ENCODE measurements at places on chromosomes 6 and 20.

- no peak for DNase-seq
Observed at GRCh38 chr20:63835021-63835858, 4.2 kb upstream of the ZBTB46 start.

DNA sequence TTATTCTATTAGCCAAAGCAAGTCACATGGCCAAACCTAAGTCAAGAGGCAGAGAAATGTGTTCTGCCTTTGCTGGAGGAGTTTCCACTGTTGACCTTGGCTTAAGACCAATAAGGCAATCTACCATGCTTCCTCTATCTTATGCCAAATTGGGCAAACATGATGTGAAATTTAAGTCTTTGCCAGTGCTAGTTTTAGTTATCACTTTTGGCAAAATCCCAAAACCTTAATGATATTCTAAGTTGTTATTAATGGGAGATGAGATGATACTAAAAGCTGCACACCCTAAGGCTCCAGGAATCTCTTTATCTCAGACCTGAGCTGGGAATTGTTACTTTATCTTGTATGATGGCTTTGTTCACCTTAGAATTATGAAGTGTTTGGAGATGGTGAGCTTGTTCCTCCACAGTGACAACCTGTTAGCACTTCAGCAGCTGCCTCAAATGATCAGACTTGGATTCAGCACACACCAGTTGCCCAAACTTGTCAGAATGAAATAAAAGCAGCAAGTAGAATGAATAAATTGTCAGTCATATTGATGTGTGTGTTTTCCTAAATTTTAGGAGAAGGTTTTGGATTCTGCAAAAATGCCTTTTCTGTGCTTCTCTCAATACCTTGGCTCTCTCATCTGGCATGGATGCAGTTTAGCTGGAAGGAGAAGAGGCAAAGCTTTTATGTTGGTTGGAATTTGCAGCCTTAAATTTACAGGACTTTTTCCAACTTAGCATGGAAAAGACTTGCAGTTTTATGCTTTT, 49.3 kb downstream of the RIN2 start:
- DNase-seq: no peak

DNA sequence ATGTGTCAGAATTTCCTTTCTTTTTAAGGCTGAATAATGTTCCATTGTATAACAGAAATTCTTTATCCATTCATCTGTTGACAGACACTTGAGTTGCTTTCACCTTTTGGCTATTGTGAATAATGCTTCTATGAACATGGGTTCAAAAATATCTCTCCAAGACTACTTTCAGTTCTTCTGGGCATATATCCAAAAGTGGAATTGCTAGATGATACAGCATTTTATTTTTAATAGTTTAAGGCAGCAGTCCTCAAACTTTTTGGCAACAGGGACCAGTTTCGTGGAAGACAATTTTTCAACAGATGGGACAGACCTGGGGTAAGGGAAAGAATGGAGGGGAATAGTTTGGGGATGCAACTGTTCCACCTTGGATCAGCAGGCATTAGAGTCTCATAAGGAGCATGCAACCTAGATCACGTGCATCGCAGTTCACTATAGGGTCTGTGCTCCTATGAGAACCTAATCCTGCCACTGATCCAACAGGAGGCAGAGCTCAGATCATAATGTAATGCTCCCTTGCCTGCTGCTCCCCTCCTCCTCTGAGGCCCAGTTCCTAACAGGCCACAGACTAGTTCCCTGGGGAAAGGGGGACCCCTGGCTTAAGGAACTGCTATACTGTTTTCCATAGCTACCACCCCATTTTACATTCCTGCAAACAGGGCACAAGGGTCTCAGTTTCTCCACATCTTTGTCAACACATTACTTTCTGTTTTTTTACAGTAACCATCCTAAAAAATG, 239.9 kb upstream of the RNF217 start:
- DNase-seq: no peak

GRCh38 chr6:156461647-156462046, 315.5 kb upstream of the ARID1B start:
- no peak for DNase-seq

GRCh38 chr20:50996901-50997865, 25.7 kb downstream of the KCNG1 start:
- no peak for DNase-seq

DNA sequence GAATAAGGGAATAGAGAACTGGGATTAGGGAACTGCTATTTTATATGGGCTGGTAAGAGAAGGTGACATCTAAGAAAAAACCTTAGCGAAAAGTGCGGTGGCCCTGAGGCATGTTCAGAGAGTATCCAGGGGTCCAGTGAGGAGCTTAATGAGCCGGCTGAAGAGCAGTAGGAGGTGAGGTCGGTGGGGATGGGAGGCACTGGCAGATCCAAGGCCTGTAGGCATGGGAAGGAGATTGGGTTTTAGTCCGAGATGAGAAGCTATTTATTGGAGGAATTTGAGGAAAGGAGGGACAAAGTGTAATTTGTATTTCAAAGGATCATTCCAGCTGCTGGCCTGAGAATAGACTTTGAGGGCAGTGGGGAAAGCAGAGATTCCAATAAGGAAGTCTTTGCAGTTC, 123.8 kb downstream of the QKI start:
- no peak for DNase-seq

GRCh38 chr20:32034581-32035425, 17.2 kb upstream of the HCK start:
- DNase-seq: no peak

- no peak for DNase-seq
Observed at GRCh38 chr6:28490205-28490890, 25.2 kb downstream of the GPX6 start.

- no peak for DNase-seq
Observed at GRCh38 chr6:33993091-33993490, 152.8 kb downstream of the GRM4 start.

DNA sequence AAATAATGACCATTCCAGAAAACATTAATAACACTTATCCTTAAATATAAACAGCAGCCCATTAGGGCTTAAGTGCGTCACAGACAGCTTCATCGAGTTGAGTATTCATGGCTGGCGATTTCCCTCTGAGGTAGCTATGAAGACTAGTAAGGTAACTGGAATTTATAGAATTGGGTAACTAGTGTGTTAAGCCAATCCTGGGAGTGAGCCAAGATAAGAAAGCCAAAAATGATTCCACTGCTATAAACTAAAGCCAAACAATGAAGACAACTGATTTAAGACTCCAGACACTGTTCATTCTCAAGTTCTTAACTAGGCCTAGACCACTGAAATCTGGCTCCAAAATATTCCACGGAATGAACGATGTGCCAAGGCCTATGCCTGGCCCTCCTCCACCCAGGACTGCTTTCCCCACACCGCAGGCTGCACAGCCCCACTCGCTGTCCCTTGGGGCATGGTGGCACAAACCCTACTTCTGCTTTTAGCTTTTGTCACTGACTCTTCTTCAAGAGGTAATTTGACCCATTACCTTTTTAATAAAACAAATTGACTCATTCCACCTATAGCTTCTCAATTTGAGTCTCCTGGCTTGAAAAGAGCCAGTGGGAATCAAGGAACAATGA, 66.0 kb downstream of the BLOC1S5 start:
- DNase-seq: no peak

DNA sequence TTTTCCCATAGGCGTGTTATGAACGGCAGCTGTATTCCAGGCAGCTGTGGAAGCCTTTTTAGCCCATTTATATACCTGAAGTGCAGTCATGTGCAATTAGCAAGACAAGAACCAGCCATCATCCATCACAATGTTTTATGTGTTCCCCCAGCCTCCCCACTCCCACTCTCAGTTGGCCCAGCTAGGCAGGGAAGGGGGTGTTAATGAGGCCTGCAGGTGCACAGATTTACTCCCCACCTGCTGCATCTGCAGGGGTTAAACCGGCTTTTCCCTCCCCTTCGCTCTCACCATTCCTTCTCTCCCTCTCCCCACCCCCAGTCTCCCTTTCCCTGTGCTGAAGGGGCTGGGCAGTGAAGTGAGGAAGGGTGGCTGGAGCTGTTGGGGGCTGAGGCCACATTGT, 149.8 kb upstream of the AKAP12 start:
- DNase-seq: no peak

DNA sequence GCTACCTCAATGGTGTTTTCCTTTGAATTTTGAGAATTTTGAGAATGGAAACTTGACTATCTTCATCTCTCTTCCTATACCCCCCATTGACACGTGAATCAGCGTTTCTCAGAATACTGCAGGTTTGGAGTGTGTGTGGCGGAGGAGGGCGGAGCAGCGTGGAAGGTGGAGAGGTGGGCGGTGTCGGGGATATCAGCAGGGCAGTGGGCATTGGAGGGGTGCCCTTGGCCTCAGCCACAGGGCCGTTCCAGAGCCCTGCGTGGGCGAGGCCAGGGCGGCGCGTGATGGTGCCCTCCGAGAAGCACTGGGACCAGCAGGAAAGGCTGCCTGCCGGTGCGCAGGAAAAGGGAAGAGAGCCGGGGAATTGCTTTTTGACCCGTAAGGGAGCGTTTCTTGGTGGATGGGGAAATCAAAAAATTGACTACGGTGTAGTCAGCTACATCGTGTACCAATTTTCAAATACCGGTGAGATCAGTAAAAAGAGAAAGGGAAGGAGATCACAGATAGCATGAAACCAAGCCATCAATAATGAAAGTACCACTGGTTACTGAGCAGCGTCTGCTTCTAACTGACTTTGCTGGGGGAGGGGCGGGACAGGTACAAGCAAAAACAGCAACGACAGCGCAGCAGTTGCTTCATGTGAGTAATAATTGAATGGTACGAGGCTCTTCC, 82.7 kb upstream of the DUSP22 start:
- DNase-seq: no peak

DNA sequence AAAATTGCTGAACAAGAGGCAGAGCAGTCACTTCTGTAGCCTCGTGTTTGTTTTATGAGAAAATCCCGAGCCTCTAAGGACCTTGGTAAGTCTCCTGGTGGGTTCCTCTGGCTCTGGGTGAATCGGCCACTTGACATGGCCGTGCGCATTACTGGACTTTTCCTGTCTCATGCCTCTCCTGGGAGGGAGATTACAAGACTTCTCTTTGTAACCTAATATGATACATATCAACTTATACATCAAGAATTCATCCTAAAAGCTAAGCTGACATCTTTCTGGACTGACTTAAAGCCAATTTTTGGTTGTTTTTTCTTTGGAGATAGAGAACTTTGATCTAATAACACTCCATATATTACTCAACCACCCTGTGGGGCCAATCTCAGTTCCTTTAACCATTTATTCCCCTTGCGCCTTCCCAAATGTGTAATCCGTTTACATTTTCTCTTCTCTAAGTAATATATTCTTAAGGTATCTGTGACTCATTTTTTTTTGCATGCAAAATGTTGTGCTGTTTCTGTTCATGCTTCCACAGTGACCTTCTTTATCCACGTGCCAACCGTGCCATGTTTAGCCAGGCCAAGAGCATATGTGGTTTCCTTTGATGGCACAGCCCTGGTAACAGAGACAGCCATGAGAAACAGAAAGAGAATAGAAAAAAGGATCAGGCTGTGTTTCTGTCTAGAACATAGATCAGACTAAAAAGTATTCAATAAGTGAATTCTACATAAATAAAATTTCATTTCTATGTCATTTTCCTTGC, 47.5 kb upstream of the JAG1 start:
- DNase-seq: no peak

DNA sequence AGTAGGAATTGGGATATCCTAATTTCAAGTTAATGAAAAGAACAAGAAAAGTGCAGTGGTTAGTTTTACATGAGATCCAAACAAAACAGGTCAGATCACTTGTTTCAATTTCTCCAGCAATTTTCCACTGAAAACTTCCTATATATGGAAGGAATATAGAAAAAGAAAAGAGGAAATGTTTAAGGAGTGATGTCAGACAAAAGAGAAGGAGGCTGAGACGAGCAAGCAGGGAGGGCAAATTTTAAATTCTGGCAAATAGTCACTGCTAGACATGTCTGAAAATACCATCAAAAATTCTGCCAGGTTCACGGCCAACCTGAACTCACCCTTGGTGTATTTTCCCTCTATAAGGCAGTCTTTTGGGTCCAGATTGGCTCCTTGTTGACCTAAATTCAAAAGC, 9.5 kb upstream of the NUP153 start:
- no peak for DNase-seq

DNA sequence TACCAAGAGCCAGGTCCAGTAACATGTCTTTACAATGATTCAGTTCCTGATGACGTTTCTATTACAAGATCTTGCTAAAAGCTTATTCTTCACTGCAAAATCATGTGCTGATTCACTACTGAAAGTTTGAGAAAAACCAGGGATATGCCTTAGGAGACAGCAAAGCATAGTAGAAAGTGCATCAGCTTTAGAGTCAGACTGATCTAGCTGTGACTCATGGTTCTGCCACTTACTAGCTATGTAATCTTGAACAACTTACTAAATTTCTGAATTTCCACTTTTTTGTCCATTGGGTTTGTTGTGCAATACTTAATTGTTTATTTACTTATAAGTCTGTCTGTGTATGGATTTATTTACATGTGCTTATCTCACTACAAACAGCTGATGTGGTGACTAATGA, 198.5 kb upstream of the RSPO3 start:
- DNase-seq: no peak

GRCh38 chr20:44500221-44500620, 21.6 kb downstream of the SERINC3 start:
- DNase-seq: no peak

GRCh38 chr6:96604420-96604819, 41.5 kb downstream of the FHL5 start:
- DNase-seq: no peak

GRCh38 chr6:72720464-72720863, 98.6 kb downstream of the KCNQ5 start:
- no peak for DNase-seq

- no peak for DNase-seq
Observed at GRCh38 chr6:163630572-163630971, 216.1 kb downstream of the QKI start.

DNA sequence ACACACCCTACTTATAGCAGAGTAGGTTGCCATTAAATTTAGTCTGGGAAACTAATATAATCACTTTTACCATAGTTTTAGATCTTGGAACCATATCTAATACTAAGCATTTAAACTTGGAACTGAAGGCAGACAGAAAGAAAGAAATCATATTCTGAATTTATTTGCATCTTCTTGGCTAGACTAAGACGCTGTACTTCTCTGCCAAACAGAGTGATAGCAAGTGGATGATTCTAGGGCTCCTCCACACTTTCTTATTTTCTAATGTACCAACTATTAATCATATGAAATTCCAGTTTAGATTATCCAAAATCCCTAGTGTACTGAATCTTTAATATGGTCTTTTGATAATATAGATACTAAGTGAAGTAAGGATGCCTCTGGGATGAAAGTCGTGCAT, 277.0 kb downstream of the CENPW start:
- no peak for DNase-seq

GRCh38 chr20:19802492-19803158, 44.6 kb downstream of the RIN2 start:
- no peak for DNase-seq

DNA sequence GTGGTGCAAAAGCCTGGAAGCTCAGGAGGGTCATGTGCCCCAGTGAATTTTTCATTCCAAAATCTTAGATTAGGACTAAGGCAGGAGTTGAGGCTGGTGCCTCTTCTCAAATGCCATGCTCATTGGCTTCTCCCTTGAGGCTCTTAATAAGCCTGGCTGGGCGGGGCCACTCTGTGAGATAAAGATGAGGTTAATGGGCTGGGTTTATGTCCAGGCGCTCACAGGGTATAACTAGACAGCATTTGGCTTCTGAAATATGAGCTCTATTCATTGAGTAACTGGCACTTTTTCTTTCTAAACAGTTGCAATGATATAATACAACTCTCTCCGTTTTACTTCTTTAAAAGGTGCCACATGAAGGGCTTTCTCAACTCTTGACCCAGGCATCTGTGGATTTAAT, 156.3 kb downstream of the SCML4 start:
- no peak for DNase-seq

Data from stimulated activated CD8-positive, alpha-beta memory T cell treated with anti-CD3 and anti-CD28 coated beads, Interleukin-2, amount 100 ng/mL, for 1 hour (primary cell).